ENCODE measurements at places on chromosomes 5 and 9.

- DNase-seq: no peak
These were observed 174.8 kb downstream of the FAM114A2 start for GRCh38 chr5:153863951-153864350.

GRCh38 chr5:92665506-92665905 is 915.5 kb downstream of the NR2F1-AS1 start:
- DNase-seq: no peak

GRCh38 chr5:171457208-171457981 is 37.9 kb downstream of the FGF18 start:
- no peak for DNase-seq

- no peak for DNase-seq
These were observed 8.6 kb downstream of the KLHL9 start for GRCh38 chr9:21326526-21327139.
